B cell (primary cell): ENCODE measurements at places on chromosomes 11 and 22. TPM values are rescaled to one million over a fixed set of nuclear protein-coding genes. Genes with fewer than 3 reads are reported as not detected.

The YIF1A gene
- total RNA-seq: 43.9 and 47.6 TPM in 2 replicates

GRCh38 chr11:10282117-10282516 is 11.9 kb downstream of the SBF2 start:
- no peak for DNase-seq

The CCDC134 gene
- total RNA-seq: 17.4 and 18.1 TPM in 2 replicates

DNA sequence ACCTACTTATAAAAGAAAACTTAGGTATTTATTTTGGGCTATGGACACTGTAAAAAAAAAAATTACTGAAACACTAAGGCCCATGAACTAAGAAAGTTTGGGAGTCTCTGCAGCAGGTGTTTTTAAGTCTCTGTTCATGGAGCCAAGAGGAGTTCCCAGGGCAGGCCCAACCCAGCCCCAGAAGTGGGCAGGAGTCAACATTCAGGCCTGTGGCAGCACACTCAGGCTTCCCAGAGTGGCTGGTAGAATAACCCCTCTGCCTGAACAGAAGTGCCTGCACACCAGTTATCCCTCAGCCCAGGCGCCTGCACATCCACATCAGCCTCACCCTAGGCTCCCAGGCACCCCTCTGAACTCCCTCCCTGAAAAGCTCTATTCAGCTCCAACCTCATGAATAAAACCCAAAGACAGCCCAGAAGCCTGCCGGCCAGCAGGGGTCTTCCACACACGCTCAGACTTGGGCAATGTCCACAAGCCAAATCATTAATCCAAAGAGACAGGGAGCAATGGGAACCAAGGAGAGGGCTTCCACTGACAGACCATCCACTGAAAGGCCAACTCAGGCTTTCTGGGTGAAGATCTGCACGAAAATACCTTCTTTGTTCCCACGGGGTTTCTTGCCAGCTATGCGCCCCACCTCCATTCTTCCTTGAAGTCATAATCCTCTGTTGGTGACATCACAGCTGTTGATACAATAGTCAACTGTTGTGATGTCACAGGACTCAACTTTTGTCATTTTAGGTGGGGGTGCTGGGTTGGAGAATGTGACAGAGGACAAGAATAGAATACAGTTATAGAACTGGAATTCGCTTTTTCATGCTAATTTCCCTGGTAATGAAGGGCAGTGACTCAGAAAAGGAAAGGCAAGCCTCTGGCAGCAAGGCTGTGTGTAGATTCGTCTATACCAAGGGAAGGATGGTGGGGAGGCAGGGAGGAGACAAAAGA is 83.7 kb downstream of the RPL27A start:
- DNase-seq: no peak

- DNase-seq: no peak
Measured at GRCh38 chr22:46064966-46065666, 85.2 kb upstream of the PPARA start.

DNA sequence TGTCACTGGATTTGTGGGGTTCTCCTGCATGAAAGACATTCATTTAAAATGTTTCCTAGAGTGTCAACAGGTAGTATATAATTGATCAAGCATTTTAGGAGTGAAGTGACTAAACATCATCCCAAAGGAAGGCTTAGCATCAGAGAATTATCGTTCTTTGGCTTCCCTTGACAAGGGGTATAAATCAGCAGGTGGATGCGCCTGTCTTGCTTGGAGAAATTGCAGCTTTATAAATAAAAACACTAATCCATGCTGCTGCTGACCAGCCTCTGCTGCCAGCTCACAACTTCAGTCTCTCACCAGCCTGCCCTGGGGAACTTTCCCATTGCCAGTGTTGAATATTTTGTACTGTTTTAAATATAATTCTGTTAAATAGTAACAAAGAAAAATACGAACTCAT is 1184.7 kb upstream of the TENM4 start:
- DNase-seq: no peak

DNA sequence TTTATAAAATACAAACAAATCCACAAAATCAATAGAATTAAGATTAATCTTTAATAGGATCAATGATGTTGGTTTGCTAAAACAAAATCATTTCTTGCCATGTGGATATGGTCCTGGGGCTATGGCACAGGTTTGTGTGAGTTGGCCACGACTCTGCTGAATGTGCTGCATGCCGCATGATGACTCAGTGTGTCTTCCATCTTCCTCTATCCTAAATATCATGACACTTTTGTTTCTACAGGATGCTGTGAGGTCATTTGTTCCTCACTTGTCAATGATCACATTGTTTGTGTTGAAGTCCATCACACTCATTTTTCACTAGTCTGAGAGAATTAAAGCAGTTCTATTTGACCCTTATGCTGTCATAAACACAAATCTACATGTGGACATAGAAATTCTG is 167.2 kb upstream of the ZBED5 start:
- DNase-seq: no peak

DNA sequence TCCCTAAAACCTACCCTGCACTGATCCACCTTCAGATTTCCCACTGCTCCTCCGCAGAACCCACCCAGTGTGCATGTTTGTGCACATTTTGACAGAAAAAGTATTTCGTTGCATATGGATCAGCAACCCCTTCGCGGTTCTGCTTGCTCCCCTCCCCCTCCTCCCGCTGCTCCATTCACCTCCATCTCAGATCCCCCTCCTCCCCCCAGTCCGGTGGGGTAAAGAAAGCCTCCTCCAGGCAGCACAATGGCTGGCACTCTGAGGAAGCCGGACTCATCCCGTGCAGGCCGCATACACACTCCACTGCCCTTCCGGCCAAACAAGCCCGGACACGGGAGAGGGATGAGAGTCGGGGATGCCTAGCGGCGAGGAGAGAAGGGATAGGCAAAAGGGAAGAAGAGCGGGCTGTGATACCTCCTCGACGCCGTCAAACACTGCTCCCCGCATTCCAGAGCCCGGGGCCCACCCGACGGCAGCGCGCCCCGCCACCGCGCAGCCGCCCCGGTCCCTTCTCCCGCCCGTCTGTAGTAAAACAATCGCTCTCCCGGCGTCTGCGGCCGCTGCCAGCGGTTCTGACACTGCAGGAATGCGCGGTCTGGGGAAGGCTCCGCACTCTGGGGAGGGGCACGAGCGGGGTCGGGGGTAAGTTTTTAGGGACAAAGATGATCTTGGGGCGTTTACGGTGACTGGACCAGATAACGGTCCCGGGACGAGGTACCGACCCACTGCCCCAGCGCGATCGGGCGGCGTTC is 915 bp downstream of the FEZ1 start:
- DNase-seq: peak; percentile 50

DNA sequence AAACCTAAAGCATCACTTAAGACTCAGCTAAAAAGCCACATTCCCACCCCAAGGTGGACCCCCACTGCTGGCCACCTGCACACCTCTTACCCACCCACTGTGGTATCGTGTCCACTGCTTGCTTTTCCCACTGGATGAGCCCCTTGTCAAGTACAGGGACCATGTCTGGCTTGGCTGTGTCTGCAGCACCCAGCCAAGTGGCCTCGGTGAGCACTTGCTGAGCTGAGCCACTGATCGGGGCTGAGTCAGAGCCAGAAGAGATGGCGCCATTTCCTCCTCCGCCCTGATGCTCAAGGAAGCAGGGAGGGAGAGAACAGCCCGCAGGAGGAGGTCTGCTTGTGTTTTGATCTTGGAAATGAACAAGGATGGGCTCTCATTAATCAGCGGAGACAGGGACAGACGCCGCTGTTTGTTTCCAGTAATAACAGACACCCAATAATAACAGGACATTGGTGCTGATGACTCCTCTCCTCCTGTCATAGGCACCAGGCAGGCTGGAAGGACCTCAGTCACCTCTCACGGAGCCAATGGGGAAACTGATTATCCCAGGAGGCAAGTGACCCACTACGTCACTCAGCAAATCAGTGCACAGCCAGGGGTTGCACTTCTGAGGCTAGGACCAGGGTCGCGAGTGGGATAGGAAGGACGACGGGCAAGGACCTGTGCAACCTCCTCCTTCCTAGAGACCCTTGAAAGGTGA is 85.2 kb upstream of the RTL6 start:
- DNase-seq: no peak

- DNase-seq: peak; percentile 68
Measured at GRCh38 chr11:128195057-128195751, 392.2 kb downstream of the ETS1 start.

GRCh38 chr11:65279741-65280440 is 18.1 kb downstream of the POLA2 start:
- DNase-seq: no peak

The OR5B21 gene
- 0.74 and 1.5 TPM in 2 replicates for total RNA-seq

The SHANK2 gene
- total RNA-seq: 0.07 and 0.19 TPM in 2 replicates

DNA sequence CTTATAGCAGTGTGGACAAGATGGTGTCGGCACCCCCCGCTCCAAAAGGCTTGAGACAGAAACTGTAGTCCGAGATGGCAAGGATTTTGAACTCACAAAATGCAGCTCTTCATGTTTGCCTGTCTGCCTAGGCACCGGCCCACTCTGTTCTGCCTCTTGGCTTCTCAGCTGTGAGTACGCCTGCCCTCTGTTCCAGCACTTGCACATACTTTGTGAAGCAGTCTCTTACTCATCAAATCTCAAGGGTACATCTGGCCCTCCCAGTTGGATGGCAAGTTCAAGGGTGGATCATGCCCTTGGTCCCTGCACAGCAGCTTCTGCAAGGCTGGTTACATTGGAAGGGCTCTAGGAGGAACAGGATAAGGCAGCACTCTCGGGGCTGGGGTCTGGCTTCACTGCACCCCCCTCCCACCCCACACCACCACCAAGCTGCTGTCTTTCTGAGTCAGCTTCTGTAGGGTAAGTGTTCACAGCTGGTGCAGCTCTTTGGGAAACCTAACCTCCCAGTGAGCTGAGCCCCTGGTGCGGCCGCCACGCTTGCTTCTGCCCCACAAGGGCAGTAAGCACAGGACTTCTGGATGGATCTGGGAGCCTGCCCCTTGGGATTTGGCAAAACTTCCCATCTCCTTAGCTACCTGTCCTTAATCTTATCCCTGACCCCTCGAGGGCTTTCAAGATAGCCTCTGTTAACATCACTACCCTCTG is 37.2 kb downstream of the FAM83F start:
- no peak for DNase-seq

DNA sequence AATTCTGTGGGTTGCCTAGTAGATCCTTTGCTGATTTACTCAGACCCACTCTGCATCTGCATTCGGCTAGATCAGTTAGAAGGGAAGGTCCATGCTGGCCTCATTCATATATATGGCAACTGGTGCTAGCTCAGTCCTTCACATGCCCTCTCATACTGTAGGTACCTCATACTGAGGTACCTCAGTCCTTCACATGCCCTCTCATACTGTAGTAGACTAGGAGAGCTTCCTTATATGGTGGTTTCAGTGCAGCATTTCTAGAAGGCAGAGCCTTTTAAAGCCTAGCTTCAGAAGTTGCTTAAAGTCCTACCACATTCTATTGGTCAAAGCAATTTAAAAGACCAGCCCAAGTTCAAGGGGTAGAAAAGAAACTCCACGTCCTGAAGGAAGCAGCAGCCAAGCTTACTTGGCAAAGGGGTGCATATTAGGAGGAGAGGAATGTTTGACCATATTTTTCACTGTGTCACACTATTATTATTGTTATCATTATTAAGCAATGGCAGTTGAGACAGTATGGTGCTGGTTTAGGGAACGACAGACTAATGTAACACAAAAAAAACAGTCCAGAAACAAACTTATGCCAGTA is 356.4 kb downstream of the DYNC2H1 start:
- DNase-seq: no peak

- no peak for DNase-seq
Measured at GRCh38 chr11:83680321-83680720, 394.2 kb upstream of the CCDC90B start.

DNA sequence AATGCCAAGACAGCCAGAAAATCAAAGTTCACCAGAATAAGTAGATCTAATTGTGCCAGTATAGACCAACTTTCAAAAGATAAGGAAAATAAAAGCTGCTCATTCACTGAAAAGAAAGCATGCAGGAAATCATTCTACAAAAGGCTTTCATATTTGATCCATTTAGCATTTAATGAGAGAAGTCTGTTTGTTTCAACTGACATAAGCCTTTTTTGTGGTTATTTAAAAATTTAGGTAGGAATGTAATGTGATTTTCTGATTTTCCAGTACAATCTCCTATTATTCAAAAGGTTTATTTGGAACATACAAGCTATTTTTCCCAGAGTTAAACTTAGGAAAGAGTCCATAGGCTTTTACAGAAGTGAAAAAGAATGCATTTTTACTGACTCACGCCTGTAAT is 92.7 kb downstream of the SBF2 start:
- DNase-seq: no peak

- DNase-seq: no peak
Measured at GRCh38 chr11:119406005-119406404, 17.0 kb downstream of the THY1 start.

DNA sequence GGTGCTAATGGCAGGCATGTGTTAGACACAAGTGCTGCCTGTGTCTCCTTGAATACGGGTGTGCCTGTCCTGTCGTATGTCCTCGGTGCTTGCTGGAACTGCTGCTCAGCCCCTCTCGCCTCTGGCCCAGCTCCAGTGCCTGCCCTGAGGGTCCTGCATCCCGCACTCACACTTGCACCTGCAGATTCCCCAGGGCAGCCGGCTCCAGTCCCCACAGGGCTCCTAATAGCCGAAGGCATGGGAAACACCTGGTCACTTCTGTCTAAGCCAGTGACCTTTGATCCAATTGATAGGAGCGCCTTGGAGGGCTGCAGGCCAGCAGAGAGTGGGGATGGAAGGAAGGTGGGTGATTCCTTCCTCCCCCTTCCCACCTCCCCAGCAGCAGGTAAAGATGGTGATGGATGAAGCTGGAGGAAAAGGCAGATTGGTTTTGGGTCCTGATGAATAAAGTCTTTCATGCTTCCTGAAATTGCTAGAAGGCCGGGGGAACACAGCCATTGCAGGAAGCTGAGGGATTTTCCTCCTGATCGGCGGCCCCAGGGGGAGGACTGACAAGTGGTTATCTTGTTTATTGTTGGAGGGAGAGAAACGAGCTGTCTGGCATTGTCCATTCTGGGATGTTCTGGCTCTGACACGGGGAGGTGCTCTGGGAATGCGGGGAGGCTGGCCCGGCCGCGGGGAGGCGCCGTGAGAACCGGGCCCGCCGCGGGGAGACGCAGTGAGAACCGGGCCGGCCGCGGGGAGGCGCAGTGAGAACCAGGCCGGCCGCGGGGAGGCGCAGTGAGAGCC is 110.9 kb upstream of the B3GAT1 start:
- no peak for DNase-seq

The DDTL gene
- 4.1 and 5.0 TPM in 2 replicates for total RNA-seq

The RPS25 gene
- total RNA-seq: 1,713 and 1,823 TPM in 2 replicates
